ENCODE measurements at places on chromosomes 7 and 10.

DNA sequence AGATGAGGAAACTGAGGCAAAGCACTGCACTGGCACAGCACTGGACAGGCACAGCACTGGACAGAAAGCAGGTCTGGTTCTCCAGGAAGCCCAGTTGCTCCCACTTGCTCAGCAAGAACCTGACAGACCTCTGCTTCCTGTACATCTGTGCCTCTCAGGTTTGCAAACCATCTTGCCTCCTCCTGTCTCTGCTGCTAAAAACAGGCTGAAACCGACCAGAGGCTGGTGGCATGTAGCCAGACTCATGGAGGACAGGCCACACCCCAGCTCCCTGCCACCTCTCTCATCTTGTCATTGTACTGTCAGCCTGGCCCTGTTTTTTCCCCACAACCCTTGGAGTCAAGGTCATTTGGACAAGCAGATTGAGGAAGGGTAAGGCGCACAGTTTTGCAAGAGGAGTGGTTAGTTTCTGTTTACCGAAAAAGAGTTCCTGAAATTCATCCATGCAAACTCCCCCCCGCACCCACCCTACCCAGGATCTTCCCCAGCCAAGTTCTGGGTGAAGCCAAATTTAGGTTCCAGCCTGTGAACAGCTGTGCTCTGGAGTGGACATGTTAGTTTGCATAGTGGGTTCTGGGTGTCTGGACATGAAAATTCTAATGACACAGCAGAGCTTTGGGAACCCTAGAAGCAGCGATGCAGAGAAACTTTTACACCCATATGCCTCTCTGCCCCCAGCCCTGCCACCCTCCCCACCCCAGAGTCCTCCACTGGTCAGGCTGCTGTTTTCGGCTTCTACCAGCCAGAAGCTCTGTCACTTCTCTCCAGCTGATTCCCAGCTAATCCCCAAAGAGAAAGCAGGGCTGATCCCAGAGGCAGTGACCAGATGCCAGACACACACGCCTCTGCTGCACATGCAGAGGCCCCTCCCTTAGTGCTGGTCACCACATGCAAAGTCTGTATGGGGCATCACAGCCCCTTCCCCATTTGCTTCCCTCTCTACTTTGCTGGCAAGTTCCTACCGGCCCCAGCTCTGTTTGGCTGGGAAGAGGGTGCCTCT lies 8.5 kb upstream of the C10orf105 start:
- peak; percentile 67 for DNase-seq

GRCh38 chr7:131015657-131015958 lies 281.6 kb upstream of the KLF14 start:
- DNase-seq = peak; percentile 41

DNA sequence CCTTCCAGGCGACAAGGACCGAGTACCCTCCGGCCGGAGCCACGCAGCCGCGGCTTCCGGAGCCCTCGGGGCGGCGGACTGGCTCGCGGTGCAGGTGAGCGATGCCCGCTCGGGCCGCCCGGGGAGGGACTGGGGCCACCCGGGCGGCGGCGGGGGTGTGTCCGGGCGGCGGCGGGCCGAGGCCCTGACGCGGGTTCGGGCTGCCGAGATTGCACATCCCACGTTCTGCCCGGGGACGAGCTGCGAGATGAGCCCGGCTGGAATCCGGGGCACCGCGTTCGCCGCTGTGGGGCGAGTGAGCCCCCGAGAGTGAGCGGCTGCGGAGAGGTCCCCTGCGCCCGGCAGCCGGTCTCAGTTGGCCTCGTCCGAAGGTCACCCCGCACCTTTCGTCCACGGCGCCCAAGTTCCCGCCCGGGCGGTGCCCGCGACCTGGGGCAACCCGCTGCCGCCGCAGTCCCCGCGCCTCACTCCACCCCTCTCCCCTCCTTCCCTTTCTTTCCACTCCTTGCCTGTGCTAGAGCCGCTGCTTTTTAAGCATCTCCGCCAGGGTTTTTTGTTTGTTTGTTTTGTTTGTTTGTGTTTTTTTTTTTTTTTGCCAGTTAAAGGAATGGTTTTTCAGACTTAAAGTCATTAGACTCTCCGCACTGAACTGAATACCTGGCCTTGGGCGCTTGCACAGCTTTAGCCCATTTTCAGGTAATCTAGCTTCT lies 515 bp downstream of the RALA start:
- peak; percentile 70 for DNase-seq

DNA sequence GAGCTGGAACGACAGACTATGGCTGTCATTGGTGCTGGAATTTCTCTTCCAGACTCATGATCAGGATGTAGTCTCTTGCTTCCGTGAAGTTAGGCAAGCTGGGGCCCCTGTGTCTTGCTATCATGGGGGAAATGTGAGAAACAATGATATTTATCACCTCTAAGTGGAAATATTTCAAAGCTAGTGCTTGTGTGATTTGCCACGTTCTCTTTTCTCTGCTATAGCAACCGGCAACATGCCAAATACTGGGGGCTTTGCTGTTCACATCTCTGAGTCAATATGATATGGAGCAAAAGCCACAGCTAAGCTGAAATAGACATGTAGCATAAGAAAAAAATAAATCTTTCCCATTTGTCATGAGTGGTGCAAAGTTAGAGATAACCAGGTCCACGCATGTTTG lies 668.2 kb upstream of the IGFBP3 start:
- no peak for DNase-seq

DNA sequence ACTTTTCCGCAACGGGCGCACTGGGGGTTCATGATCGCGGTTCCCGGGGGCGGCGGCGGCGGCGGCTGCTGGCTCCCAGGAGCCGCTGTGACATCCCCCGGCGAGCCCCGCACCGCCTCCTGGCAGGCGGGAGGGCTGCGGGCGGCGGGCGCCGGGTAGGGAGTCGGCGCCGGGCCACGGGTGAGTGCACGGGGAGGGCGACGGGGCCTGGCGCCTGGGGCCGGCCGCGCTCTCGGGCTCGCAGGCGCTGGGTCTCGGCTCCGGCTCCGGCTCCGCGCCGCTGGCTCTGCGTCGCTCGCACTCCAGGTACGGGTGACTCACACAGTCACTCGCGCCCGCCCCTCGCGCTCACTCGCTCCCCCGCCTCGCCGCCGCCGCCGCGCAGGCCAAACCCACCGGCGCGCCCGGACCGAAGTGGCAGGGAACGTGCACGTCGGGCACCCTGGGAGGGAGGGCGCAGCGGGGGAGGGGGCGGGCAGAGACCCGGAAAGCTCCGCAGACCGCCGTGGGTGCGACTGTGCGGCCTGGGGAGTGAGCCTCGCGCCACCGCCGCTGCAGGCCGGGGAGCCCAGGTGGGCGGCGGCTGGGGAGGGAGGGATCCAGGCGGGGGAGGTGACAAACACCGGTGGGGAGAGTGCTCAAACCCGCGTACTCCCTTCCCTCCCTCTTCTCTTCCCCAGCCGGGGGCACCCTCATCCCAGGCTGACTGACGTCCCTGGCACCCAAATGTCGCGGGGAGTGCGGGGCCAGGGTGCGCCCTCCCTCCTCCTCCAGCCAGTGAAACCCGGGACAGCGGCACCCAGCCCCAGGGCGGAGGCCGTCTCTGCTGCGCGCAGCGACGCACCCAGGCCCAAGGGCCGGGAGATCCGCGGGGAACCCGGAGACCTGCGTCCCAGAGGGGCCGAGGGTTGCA lies 276.9 kb upstream of the NEBL start:
- peak; percentile 50 for DNase-seq

DNA sequence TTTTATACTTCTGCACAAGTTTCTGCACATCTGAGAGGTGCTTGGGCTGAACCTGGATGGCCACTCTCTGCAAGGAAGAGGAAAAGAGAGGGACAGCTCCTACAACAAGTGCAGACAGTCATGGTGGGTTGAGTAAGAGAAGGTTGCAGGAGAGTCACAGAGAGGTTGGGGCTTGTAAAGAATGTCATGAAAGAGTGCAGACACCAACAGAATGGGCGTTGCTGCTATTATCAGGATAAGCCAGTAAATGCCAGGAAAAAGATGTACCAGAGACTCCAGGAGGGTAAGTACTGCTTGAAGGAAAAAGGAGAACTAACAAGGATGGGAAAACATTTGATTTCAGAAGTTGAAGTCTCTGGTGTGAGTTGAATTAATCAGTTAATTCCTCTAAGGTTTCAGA lies 77.8 kb upstream of the NRP1 start:
- DNase-seq = peak; percentile 37

DNA sequence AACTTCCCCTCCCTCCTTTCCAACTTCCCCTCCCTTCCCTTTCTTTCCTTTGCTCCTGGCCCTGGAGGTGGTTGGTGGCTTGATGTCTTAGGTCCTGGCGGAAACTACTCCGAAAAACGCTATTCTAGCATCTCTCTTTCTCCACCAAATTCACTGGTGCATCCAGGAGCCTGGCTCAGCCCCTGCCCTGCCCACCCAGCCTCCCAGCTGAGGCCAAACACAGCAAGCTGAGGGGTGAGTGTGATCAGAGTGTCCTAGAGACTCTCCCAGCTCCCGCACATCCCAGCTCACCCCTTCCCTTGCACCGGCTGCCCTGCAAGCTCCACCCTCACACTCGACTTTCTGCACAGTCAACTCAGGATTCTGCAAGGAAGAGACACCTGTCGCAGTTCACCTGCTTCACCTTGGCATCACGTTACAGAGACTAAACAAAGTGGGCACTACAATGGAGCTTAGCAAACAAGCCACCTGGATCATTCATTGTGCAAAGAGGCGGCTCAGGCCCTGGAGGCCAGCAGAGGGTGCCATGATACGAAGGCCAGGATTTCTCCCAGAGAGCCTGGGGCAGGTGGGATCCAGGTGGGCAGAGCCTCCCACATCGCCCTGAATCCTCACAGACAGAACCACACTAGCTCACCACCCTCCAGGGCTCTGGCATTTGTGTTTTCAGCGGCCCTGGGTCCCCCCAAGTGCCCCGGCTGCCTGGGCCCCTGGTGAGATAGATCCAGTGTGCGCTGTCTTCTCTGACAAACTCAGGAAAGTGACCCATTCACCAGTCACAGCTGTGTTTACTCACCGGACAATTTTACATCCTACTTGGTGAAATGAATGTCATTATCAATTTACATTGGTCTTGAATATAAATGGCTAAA lies 169.6 kb downstream of the TCERG1L start:
- no peak for DNase-seq

GRCh38 chr10:34192646-34193045 lies 622.5 kb downstream of the PARD3 start:
- DNase-seq = no peak

GRCh38 chr7:142010952-142011548 lies 15.4 kb downstream of the MGAM start:
- no peak for DNase-seq

- DNase-seq = no peak
These were observed 242.6 kb upstream of the C7orf33 start for GRCh38 chr7:148347981-148348380.

- DNase-seq = no peak
These were observed 68.3 kb downstream of the CREM start for GRCh38 chr10:35194906-35195305.

- no peak for DNase-seq
These were observed 9.5 kb downstream of the SRRM3 start for GRCh38 chr7:76211216-76211615.

GRCh38 chr7:15345216-15345615 lies 216.6 kb downstream of the AGMO start:
- no peak for DNase-seq

DNA sequence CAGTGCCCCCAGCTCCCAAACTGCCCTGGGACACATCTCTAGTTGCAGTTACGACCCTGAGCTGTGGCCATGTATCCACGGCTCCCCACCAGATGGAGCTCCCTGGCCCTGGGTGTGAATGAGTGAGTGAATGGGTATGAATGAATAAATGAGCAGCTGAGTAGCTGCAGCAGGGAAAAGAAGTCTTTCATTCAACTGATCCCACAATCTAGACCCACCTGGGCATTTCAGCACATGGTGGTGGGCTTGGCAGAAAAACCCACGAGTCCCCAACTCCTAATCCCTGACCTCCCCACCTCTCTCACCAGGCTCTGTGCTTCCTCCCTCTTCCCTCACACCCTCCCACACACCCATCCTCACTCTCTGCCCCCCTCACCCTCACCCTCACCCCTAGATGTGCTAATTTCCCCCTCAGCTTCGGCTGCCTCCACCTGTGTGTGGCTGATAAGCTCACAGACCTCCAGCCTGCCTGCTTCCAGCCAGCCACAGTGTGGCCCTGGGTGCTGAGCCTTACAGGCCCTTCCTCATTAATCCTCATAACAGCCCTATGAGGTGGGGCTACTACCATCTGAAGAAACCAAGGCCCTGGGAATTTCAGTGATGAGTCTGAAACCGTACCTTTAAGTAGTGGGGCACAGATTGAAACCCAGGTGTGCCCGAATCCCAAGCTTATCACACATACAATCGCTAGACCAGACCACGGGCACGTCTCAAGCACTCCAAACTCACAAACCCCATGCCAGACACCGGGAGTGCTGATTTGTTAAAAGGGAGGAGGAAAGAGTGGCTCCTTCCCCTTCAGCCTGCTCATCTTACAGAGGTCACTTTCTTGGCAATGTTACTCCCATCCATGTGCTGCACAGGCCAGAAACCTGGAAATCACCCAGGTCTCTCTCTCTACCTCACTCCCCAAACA lies 2.2 kb upstream of the ATP6V1F start:
- DNase-seq = peak; percentile 61

DNA sequence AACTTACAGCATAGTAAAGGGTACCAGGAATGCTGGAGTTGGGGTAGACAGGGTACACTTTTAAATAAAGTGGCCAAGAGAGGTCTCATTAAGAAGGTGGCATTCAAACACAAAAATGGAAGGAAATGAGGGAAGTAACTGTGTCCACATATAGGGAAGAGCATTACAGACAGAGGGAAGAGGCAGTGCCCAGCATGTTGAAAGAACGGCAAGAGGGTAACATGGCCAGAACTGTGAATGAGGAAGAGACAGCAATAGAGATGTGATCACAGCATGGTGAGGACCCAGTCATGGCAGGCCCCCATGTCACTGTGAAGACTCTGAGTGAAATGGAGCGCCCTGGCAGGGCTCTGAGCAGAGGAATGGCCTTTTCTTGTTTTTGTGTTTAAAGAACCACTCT lies 35.1 kb upstream of the ZNRF2 start:
- no peak for DNase-seq

- no peak for DNase-seq
These were observed 40.4 kb upstream of the ZNF32 start for GRCh38 chr10:43689007-43689491.

- DNase-seq = peak; percentile 52
These were observed 455.7 kb upstream of the KLF6 start for GRCh38 chr10:4240608-4241197.

GRCh38 chr7:3836855-3837254 lies 535.8 kb downstream of the SDK1 start:
- no peak for DNase-seq

Measured in AG20443 (cell line).